AG08395 (cell line): ENCODE measurements at places on chromosomes 11 and 22.

DNA sequence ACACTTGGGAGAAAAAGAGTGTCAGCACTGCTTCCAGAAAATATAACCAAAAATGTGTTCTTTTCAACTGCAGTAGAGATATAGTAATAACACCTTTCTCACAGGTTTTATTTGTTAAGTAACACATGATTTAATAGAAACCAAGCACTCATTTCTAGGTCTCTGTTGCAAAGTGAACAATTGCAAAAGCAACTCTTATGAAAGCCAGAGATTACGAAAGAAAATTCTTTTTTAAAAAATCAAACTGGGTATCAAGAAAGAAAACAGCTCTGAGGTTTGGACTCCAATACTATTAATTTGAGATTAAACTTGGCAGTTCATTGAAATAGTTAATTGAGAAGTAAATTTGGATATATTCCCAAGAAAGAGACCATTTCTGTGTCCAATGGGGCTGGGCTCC is 9.8 kb upstream of the XKR3 start:
- DNase-seq = no peak

DNA sequence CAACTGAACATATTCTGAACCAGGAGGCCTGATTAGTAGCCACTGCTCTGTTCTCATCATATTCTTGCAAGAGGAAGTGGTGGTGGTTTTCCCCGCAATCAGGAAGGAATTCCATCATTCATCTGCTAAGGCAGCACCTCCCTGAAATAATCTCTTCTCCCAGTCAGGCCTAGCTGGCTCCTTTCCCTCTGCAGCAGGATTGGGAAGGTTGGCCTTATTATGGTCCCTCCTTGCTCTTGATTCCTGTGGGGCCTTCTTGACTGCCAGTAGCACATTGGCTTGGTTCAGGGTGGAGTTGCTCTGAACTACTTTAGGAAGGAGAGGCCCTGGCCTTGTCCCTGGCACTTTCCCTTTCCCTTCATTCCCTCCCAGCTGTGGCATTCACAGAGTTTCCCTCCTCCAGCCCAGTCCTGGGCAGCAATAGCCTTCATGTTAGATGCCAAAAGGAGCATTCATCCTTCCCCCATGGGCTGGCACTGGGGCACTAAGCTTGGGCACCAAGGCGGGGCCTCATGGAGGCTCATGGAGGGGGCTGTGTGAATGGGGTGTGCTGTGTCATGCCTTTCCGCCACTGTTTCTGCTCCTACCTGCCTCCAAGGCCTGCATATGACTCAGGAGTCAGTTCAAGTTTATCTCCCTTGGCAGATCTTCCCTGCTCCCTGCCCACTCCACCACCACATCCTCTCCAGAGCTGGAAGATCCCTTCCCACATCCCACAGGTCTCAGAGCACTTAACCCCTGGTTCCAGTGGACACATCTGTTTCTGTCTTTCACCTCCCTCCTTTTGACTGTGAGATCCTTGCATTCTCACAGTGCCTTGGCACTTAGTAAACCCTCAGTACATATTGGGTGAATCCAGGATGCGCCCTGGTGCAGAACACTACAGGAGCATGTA is 27.6 kb upstream of the CD44 start:
- DNase-seq = peak; percentile 89

DNA sequence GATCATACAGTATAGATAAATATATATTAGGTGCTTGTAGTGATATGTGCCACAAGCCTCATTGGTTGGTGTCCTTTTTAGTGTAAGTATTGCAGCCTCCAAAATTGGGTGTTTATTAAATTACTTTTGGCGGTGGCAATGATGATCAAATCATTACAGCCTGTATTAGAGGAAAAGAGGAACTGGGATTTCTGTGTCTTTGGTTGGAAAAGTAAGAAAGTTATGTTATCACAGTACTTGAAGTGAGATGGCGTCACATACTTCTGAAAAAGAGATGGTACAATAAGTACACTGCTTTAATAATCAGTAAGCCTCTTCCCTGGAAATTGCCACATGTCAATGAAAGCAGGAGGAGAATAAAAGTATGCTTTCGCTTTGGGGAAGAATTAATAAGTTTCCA is 523 bp upstream of the MPZL3 start:
- DNase-seq = no peak

DNA sequence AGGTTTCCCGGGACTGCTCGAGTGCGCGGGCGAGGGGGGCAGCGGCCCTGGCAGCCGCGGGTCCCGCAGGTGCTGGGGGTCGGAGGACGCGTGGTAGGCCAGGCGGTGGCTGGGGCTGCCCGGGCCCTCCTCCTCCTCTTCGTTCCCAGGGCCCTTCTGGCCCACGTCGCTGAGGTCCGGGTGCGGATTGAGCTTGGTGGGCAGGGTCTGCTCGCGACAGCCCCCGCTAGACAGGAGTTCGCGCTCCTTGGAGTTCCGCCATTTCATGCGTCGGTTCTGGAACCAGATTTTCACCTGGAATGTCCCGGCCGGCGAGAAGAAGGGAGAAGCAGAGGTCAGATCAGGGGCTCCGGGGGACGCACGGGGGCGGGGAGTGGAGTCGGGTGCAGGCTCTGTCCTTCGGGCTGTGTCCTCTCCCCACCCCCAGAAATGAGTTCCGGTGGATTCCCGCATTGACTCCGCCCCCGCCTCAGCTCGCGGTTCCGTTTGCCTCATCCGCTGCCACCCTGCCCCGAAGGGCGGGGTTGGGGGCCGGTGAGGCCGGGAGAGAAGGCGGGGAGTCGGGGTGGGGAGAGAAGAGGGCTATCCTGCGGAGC is 3.9 kb downstream of the DBX1 start:
- DNase-seq = no peak

DNA sequence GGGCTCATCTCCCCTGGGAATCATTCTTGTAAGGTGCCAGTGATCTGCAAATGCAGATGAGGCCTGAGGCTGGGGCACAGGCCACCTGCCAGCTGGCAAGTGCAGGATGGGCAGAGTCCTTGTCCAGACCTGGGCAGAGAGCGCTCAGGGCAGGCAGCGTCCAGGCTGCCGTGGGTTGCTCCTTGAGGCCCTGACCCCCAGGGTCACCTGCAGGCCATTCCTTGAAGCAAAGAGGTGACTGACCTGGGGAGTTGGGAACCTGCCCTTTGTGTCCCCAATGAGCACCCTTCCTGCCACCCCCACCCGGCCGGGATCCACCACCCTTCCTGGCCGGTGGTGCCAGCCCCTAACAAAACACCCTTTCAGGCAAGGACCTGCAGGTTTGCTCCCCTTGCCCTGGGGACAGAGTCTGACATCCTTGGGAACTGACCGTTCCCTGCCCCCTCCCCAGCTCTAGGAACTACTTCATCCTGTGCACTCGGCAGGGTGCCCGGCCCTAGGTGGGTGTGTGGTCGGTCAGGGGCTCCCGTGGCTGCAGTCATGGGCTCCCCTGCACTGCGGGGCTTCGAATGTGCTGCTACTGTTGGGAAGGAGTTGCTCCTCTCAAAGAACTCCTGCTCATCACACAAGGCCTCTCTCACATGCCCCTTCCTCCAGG is 28.3 kb downstream of the DUSP8 start:
- DNase-seq = no peak

DNA sequence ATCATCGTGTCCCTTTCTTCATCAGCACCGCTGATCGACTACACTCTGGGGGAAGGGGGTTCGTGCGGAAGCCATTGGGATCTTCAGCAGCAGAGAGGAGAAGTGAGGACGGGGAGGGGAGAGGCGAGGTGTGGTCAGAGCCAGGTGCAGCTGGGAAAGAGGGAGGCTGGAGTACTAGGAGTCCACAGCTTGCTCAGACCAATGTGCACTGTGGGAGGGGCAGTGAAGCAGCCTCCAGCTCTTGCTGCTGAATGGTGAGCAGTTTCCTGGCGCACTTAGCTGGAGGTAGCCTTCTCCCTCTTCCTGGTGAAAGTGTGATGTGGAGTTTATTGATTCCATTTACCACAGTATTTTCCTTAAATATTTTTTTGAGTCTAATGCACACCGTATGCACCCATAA is 99.0 kb upstream of the NECTIN1 start:
- no peak for DNase-seq

- no peak for DNase-seq
Measured at GRCh38 chr22:48857202-48857805, 970.4 kb downstream of the BRD1 start.

DNA sequence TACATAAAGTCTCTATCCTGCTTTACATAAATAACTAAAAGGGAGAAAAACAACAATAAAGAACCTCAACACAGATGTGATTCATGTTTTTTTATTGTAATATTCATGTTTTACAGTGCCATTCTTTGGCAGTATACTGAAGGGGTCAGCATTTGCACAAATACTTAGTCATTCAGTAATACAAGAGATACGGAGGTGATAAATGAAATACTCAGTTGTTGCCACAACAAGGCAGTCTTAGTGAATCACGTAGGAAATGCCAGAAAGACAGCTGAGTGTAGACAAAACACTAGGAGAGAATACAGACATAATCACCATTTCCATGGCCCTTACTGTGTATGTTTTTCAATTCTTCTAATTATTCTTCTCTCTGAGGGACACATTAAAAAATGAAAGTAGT is 910.4 kb downstream of the METTL15 start:
- DNase-seq = peak; percentile 67

DNA sequence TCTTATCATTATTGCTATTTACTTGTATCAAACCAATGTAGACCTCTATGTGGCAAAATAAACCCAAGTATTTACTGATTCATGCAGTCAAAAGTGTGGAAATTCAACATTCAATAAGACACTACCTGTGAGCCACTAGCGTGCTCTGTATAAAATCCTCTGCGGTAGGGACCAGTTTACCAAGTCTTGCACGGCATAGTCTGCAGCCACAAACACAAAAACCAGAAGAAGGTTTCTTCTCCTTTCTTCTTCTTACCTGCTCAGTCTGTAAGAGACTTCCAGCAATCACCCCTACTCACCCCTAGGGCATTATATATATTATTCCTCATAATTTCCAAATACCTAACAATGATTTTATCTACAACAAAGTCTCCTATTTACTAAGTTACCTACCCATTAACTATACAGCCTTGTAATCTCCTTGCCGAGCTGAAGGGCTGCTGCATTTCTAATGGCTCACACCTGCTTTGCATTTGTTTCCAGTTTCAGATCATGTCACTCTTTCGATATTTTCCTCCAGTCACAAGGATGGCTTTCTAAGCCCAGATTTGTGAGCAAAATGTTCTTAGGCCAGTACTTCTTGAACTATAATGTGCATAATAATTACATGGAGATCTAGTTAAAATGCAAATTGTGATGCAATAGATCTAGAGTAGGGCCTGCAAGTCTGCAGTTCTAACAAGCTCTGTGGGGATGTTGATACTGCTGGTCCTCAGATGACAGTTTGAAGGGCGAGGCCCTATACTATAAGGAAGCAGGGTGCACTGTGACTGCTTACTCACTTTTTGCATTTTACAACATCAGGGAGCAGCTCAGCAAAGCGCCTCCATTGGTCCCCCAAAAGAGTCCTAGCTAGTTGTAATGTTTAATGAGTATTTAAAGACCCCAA is 191.9 kb upstream of the DDI1 start:
- no peak for DNase-seq

GRCh38 chr11:45237711-45238315 is 48.3 kb downstream of the SYT13 start:
- no peak for DNase-seq

DNA sequence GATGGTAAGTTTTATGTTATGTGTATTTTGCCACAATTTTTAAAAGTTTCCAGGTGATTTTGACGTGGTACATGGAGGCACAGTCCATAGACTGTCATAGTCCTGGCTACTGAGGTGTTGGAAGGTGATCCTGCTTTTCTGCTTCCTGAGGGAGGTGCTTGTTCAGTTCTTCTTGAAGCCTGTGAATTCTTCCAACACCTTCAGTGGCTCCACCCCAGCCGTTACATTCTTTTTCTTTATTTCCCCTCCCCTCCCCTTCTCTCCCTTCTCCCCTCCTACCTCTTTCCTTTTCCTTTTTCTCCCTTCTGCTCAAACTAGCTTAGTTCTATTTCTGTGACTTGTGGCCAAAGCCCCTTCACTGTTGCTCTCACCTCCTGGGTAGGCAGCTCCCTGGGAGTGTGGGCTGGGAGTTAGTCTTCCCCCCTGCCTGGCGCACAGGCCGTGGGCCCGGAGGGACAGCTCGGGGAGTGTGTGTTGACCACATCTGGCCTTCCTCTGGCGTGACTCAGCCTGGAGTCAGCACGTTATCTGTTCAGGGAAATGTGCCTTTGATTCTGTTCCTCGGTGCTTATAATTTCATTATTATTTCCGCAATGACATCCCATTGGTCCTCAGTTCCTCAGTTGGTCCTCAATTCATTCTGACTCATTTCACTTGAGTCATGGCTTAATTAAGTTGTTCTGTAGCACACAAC is 566.2 kb downstream of the TBC1D22A start:
- DNase-seq = peak; percentile 90

- no peak for DNase-seq
Measured at GRCh38 chr22:36797374-36797773, 19.5 kb downstream of the PVALB start.

DNA sequence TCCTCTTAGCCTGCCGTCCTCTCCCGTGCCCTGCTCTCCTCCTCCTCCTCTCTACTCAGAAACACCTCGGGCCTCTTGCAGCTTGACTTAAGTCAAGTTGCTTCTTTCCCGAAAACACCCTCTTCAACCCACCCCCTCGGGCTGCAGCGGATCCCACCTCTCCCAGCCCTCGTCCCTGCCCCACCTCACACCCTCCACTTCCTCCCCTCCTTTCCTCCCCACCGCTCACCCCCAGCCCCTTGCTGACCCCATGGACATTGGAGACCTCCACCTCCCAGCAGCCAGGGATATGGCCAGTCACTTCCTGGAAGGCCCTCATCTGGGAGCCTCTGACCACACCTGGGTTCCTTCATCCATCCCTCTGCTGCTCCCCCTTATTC is 8.5 kb upstream of the CYTH4 start:
- no peak for DNase-seq

GRCh38 chr11:89177691-89178231 is at the start of gene TYR:
TSS of gene TYR (plus strand) at chr11:89177875. CDS start at chr11:89177954, 79 bp downstream.
- DNase-seq = no peak

DNA sequence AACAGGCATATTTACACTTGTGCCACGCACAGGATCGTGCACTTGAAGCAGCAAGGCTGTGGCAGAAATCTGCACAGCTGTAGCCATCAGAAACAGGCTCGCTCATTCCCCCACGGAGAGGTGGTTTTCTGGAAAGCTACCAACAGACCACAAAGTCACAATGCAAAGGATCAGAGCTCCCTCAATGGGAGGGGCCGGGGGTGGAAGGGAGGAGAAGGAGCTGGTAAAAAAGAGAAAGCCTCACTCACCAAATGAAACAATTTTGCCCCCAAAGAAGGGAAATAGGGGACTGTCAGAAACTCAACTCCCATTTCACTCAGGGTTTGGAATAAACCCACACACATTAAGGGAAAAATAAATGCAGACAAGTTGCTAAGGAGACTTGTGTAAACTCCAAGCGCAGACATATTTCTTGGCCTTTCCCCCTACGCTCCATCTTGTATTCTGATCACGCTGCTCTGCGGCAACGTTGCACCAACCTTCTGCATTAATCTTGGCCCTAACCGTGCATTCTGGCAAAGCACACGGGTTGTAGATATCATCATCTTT is 43.2 kb upstream of the BLID start:
- peak; percentile 27 for DNase-seq
